BJ (cell line): ENCODE measurements at places on chromosomes 3 and 15. TPM values are rescaled to one million over a fixed set of nuclear protein-coding genes. Genes with fewer than 3 reads are reported as not detected.

DNA sequence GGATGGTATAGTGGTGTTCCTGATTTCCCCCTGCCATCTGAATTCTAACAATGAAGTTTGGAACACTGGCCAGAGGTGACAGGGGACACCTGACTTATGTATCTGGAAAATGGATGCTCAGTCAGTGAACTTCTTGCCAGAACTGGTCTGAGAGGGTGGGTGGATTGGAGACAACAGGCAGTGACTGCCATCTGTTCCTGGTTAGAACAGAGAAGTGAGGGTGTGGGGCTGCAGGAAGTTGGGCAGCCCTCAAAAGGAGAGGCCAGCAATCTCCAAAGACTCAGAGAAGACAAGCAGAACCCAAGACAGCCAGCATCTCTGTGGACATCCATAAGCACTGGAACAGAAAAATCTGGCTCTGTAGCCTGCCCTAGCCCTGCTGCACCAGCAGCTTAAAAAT, 50.5 kb downstream of the ANP32A start:
- no peak for DNase-seq

GRCh38 chr3:177126015-177126773, 71.1 kb downstream of the TBL1XR1 start:
- DNase-seq, result peak; percentile 50

DNA sequence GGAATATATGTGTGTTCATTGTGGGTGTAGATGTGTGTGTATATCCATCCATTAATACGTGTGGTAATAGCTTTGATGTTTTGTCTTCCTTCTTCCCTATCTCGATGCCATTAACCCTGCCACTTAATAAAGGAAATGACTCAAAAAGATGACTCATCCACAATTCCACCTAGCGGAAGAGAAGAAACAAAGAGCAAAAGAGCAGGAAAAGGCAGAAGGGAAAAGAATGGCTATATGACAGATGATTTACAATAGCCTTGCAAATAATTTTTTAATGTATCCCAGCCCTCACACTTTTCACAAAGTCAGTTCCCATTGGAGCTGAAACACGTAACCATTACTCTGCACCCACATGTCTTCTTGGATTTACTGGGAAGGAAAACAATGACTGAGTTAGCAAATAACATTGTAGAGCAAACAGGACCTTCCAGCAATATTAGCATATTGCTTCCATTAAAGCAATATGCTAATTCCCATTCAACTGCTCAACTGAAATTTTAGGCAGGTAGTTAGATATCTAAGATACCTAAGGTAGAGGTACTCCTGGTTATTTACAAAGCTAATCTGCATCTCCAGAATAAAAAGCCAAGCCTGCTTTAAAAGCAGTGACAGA, 197.2 kb downstream of the KCNAB1 start:
- no peak for DNase-seq

Gene CGNL1
- 0.06 and 0.09 TPM in 2 replicates for polyA plus RNA-seq

DNA sequence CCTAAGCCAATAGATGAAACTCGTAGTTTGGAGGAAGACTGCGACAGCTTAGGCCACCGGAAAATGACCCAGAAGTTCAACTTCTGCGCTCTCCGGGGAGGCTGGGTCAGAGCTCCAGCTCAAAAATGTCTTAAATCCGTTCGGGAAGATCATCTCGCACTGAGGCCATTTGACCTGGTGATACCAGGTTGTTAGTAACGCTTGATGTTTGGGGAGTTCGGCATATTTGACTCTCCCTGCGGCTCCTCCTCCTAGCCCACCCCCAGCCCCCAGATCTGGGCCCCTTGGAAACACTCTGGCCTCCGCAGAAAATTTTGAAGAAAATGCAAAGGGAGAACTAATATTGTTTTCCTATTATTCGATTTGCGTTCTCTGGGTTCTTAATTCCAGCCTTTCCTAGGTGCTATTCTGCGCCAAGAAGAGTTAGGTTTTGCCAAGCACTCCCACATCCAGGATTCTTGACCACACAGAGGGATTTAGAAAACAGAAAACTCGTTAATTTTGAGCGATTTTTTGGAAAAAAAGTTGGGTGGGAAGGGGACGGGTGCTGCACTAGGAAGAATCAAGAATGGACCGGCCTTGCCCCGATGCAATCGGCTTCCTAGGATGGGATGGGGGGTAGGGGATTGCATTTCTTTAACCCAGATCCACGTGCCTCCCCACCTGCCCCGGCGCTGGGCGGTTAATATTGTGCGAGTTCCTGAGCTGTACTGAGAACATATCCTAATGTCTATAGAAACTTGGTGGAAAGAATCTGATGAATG, 50.0 kb downstream of the ZIC4 start:
- no peak for DNase-seq

GRCh38 chr15:26087881-26088280, 224.8 kb upstream of the ATP10A start:
- no peak for DNase-seq

GRCh38 chr15:24772686-24773373, 97.3 kb downstream of the NPAP1 start:
- DNase-seq, result peak; percentile 24
